Left colon (tissue), 2 donors: ENCODE measurements at places on chromosomes 12 and 14.

DNA sequence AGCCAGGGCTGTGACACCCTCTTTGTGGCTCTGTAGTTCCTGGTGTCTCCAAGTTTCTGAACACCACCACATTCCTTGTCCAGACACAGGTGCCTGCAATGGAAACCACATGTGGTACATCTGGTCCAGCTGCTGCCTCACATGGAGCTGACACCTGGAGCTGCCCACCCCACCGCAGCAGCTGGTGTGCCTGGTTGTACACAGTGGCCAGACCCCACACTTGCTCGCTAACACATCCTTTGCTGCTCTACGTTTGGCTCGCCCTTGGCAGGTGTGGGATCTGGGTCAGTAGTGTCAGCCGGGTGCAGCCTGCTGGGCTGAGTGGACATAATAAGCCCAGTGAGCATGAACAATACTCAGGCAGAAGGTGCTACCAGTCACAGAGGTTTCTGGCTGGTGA is 198.9 kb downstream of the ADGRD1 start:
- DNase-seq = no peak

DNA sequence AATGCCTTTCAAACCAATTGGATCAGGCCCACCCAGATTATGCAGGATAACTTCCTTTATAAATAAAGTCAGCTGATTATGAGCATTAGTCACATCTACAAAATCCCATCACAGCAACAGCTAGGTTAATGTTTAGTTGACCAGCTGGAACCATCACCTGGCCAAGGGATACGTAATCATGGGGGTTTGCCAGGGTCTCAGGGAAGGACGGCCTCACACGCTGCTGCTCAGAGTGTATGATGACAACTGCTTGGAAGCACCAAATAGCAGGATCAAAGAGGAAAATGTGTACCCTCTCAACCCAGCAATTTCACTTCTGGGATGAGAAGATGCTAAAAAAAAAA is 162.6 kb downstream of the SLC15A4 start:
- DNase-seq = no peak

DNA sequence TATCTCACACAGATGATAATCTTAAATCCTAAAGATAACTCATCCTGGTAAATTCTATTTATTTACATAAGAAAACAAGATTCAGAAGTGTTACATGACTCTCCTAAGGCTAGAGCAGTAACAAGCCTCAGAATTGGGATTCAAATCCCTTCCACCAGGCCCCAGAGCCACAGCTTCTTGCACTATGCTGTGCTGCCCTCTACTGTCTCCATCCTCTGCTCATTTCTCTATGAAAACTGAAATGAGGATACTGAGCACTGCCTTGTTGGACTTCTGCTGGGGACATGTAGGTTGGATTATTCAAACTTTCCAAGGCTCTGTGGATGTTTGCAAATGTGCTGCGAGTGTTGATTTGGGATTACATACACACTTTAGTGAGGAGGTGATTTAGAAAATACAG is 23.5 kb upstream of the C12orf50 start:
- peak; percentile 15 for DNase-seq

GRCh38 chr14:104821971-104822608 is 21.2 kb downstream of the ZBTB42 start:
- peak; percentile 22 for DNase-seq

DNA sequence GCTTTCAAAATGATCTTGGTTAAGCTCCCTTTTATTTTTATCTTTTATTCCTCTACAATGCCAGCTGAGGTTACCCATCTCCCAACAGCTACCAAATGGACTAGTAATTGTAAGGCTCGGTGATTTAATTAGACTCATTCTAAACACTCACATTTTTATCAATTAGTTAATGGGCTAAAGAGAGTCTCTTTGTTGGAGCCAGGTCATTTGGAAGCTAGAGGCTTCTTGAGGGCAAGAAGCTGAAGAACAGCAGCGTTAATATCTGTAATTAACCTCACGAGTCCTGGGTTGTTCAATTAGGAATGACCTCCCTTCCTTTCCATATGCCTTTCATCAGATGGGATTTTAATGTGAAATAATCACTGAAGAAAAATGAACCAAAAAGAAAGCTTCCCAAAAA is 56.9 kb downstream of the OTX2 start:
- DNase-seq = no peak

GRCh38 chr12:93186131-93186530 is 191.6 kb upstream of the NUDT4 start:
- no peak for DNase-seq

DNA sequence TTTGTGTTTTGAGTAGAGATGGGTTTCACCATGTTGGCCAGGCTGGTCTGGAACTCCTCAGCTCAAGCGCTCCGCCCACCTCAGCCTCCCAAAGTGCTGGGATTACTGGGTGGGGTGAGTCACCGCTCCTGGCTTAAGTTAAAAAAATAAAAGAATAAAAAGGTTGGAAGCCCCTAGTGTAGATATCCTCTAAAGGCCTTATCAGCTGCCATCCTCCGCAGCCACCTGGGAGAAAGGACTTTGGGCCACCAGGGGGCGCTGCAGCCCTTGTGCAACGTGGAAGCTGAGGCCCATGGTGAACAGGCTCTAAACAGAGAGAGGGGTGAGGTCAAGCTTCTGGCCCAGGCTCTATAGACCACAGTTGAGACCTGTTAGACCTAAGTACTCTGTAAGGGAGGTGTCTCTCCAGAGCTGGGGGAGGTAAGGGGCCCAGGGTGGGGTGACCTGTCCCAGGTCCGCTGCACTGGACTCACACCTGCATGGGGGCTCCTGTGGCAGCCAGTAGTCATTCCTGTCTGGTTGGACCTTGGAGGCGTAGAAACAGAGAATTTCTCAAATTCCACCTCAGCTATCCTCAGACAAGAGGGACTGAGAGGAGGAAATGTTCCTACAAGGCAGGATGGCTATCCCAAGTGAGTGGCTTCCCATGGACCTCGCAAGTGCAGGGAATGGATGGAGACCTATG is 14.0 kb upstream of the RACGAP1 start:
- peak; percentile 90 for DNase-seq

DNA sequence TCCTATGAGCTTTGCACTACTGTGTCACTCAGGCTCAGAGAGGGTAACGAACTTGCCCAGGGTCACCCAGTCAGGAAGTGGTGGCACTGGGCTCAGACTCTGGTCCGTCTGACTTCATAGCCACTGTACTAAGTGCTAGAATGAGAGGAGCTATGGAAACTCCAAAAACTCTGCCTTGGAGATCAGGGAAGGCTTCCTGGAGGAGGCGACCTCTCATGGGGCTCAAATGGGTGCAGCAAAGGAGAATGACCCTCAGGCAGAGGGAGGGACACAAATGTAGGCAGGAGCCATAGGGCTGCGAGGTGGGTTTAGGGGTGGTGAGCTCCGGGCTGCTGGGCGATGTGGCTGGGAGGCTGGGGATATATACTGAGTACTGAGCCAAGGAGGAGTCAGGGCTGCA is 3.2 kb downstream of the CCDC197 start:
- DNase-seq = no peak

- no peak for DNase-seq
Observed at GRCh38 chr12:14979468-14979867, 6.6 kb downstream of the PDE6H start.

DNA sequence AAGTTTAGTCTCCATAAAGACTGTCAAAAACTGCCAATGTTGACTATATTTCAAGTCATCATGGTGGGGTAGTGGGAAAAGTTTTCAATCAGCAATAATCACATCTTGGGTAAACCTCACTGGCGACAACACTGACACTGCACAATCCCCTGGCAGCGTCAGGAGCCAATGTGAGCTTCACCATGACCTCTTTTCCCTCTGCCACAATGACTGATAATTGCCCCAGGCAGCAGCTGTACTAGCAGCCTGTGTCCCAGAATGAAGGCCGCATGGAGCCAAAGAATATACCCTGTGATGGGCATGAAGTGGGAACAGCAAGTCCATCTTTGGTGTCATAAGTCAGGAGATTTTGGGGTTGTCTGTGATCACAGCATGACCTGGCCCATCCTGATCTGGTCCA is 5.3 kb downstream of the MMAB start:
- no peak for DNase-seq

- DNase-seq = no peak
Observed at GRCh38 chr12:52232203-52232673, 805 bp upstream of the KRT7 start.

GRCh38 chr14:59213368-59214315 is 25.2 kb downstream of the DAAM1 start:
- DNase-seq = no peak

GRCh38 chr14:60064491-60065072 is 27.1 kb upstream of the PCNX4 start:
- no peak for DNase-seq

DNA sequence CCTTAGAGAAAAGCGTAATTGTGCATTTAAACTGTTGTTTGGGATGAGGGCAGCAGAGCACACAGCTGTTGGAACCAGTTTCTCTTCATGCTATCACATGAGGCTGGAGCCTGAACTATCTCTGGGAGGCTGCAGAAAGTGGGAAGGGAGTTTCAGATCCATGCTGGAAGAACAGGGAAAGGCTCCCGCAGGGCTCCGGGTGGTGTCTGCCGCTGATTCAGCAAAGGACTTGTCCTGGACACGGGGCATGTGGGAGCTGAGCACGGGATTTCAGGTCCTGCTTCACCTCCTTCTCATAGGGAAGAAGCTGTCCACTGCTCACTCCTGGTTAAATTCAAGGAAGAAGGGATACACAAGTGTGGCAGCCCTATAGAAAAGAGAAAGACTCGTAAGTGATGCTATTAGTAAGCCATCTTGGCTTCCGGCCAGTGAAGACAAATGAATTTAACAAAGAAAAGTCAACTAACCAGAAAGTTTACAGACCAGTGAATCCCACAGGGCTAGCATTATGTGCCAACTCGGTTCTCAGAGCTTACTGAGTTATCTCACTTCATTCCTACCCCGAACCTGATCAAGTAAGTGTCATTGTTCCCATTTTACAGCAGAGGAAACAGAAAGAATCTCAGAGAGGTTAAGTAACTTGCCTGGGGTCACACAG is 6.7 kb upstream of the FZD10 start:
- DNase-seq = no peak

GRCh38 chr14:68664225-68664681 is 128.6 kb downstream of the ZFP36L1 start:
- DNase-seq = no peak

DNA sequence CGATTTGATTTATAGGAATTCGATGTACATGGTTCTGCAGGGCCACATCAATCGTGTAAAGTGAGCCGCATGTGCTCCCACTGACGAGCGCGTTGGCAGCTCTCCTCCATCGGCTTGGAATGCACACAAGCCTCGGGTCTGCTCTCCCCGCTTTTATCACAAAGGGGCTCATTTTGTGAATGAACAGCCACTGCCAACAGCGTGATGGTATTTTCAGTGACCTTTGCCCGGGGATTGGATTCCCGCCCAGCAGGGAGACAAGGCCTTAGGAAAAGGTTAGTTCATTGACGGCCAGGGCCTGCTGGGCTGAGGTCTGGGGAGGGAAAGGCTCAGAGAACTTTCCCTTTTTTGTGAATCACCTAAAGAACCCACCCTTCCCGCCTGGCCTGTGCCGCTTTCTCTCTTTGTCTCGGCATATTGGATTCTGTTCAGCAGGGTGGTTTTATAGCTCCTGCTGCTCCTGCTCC is 232.1 kb downstream of the MSRB3 start:
- peak; percentile 34 for DNase-seq

- DNase-seq = no peak
Observed at GRCh38 chr12:66392266-66392915, 90.1 kb downstream of the HELB start.

GRCh38 chr14:83356080-83356479 is 1822.4 kb upstream of the SEL1L start:
- DNase-seq = no peak

DNA sequence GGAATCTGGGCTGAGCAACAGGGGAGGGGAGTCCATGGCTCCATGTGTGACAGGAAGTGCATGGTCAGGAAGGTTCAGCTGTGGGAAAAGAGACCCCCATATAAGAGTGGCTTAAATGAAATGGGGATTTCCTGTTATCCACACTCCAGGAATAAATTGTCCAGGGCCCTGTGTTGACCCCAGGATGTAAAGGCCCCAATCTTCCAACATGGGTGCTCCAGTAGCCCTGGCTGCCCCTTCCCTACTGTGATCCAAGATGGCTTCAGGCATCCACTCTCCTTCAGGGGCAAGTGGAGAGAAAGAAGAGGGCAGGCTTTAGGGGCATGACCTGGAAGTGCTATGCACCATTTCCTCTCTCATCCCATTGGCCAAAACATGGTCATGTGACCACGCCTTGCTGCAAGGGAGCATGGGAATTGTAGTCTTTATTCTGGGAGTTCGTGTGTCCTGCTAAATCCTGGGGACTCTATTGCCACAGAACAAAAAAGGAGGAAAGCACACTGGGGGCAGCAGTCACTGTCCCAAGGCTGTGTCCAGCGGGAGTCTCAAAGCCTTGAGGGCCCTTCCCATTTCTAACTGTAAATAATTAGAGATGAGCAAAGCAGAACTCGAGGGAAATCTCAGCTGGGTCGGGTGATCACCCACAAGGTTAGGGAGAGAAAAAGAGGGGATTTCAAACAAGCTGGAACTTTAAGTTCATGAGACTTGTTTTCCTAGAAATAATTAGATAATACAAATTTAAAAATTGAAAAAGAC is 289.2 kb downstream of the ADGRD1 start:
- no peak for DNase-seq

DNA sequence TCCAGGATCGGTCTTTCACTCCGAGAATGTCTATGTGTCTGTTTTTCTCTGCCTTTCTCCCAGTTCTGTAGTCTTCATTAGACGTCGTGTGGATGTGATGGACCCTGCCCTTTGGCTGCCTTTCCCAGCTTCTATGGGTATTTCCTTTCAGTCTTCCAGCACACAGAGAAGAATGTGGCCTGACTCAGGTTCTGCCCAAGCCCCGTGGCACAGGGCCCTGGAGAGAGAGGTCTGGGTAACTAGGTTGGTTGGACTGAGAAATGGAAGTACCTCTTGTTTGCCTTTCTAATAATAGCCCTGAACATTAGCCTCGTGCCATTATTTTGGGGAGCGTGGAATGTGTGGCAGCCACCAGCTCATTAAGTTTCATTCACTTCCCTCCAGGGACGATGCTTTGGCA is 3.8 kb downstream of the FOXJ2 start:
- DNase-seq = no peak

DNA sequence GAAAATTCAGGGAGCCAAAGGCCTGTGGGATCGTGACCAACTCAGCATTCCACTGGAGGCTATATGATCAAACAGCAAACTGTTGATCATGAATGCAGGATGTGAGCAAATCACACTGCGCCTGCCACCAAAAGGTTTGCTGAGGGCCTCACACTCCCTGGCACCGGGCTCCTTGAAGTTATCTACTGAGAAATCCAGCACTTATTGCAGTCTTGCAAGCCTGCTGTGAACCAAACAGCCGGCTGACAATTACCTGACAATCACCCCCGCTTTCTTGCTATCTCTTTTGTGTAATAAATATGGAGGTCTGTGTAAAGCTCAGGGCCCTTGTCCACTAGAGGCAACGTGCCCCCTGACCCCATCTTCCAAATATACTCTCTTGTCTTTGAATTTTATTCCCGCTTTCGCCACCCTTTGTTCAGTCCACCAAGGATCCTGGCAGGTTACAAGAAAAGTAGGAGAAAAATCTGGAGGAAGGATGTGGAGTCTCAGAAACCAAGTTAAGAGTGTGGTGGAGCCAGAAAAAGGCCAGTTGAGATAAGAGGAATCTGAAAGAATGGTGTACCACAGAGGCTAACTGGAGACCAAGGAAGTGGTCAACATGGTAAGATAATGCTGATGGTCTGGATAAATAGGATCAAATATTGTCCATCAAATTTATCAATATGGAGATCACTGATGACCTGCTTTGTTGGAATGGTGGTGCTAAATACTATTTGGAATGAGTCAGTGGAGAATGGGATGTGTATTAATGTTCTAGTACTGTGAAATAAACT is 229.2 kb downstream of the ALX1 start:
- no peak for DNase-seq

- DNase-seq = no peak
Observed at GRCh38 chr12:107493666-107494065, 191.9 kb upstream of the PWP1 start.
